ENCODE measurements at places on chromosomes 1 and 21.

DNA sequence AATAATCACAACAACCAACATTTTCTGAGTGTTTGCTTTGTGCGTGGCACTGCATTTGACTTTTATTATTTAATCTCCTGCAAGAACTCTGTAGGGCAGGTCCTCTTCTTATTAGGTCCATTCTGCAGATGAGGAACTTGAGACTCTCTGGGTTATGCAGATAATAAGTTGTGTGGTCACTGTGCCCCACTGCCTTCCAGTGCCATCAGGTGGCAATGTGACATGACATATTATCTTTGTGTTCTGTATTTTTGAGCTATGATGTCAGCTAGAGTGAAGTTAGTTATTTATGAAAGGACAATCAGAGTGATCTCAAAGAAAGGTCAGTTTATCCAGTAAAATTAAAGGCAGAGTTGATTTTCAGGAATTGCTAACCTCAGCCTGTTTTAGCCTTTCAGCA is 196.0 kb downstream of the FMN2 start:
- DNase-seq: no peak

DNA sequence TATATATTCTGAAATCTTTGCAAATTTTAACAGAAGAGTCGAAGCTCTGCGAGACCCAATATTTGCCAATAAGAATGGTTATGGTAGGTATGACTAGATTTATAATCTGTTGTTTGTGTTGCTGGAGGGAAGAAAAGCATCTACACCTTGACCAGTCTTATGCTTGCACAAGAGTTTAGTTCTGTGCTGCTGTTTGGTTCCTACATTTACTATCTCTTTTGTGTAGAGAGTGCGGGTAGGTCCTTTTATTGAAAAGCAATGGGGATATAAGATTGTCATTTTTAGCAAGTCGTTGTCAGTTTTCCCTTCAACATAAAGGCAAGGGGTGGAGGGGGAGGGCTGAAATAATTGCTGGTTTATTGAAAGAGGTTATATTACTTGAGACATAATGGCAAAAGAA is 396 bp downstream of the ELAVL4 start:
- no peak for DNase-seq

- DNase-seq: no peak
Observed at GRCh38 chr1:219751870-219752507, 139.1 kb upstream of the ZC3H11B start.

- DNase-seq: no peak
Observed at GRCh38 chr1:72051538-72051937, 230.8 kb downstream of the NEGR1 start.

GRCh38 chr1:230824551-230824918 is 43.8 kb downstream of the C1orf198 start:
- DNase-seq: no peak

DNA sequence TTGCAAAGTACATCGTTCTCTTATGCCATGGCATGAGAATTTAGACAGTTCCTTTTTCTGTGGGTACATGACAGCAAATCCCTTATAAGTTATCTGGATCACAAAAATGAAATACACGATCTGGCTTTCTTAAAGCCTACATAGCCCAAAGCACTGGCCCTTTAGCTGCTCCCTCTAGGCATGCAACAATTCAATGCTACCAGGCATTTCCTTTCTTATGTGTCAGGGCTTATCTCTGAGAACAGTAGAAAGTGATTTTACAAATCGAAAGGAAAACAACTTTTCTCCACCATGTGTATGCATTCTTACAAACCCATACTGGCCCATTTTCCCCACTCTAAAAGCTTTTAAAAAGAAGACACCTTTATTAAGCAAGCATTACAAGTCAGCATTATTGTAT is 139.7 kb downstream of the GRIK1 start:
- no peak for DNase-seq

DNA sequence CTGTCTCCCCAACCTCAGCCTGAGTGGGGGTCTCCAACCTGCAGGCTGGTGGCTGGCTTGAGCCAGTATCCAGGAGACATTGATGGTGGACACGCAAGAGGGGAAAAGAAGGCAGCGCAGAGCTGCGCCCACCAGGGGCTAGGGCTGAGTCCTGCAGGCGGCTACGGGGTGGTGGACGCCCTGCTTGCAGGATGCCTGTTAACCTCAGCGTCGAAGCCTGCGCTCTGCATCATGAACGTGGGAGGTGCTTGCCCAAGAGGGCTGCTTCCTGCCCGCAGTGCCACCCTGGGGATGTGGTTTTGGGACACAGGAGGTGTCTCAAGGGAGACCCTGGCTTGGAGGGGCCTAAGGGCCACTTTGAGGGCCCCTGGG is 11.6 kb downstream of the CFAP410 start:
- no peak for DNase-seq

GRCh38 chr21:42025376-42026081 is 15.4 kb upstream of the ZBTB21 start:
- no peak for DNase-seq

GRCh38 chr1:180136331-180136967 is 18.2 kb upstream of the QSOX1 start:
- no peak for DNase-seq

- DNase-seq: no peak
Observed at GRCh38 chr1:51679435-51679834, 62.5 kb downstream of the OSBPL9 start.

GRCh38 chr1:187009320-187009719 is 180.6 kb downstream of the PLA2G4A start:
- no peak for DNase-seq

DNA sequence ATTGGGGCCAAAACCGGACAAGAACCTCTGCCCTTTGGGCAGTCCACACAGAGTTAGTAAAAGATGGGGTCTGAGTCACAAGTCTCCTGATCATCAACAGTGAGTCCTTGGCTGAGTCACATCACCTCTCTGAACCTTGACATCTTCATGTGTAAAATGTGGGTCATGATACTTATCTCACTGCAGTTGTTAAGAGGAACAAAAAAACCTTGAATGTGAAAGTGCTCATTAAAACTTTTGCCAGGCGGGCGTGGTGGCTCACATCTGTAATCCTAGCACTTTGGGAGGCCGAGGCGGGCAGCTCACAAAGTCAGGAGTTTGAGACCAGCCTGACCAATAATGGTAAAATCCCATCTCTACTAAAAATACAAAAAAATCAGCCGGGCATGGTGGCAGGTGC is 15.7 kb downstream of the S100A16 start:
- no peak for DNase-seq

- no peak for DNase-seq
Observed at GRCh38 chr1:22875841-22876240, 96.8 kb downstream of the LACTBL1 start.

DNA sequence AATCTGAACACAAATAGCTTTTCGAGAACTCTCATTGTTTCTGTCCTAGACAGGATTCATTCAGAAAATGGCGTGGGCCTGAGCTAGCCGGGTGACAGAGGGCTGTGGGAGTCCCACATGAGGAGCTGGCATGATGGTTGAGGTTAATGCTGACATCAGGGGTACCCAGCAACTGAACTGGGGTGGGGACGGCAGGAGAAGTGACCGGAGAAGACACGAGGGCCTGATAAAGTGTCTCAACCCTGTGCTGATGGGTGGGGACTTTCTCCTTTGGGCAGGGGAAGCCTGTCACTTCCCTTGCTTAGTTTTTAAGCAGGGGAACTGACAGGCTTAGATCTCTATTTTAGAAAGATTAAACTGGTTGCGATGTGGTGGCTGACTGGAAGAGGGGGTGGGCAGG is 14.6 kb downstream of the CHIT1 start:
- no peak for DNase-seq

GRCh38 chr1:32273391-32274208 is 18.3 kb upstream of the HDAC1 start:
- DNase-seq: no peak

DNA sequence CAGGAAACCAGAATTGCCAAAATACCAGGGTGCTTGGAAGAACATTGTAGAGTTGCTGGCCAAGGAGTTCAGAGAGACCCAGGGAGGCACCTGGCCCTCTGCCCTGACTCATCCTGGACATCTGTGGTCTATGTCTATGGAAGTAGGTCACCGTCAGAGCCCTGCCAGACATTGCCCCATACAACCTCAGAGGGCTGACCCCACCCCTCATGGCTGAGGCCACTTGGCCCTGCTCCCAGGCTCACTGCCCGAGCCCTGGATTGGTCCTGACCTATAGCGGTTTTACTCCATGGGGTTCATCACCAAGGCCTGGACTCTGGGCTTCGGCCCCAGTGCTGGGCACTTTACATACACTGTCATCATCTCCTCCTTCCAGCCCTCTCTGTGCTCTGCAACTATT is 233.1 kb downstream of the PTPRU start:
- no peak for DNase-seq

DNA sequence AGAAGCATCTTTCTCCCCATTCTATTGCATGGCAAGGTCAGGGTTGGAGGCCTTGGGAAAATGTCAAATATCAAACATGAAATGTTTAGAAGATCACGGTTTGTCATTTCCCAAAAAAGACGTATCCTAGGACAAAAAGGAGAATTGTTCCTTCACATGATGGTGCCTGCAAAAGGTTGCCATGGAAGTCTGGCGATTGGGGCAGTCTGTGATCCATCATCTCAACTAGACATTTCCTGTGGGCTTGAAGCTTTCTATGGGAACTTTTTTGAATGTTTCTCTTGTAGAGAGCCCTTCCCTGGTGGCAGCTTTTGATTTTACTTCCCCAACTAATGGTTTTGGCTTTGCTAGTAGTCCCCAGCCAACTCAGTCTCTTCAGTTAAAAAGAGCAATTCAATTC is 106.3 kb downstream of the TGFB2 start:
- DNase-seq: no peak

DNA sequence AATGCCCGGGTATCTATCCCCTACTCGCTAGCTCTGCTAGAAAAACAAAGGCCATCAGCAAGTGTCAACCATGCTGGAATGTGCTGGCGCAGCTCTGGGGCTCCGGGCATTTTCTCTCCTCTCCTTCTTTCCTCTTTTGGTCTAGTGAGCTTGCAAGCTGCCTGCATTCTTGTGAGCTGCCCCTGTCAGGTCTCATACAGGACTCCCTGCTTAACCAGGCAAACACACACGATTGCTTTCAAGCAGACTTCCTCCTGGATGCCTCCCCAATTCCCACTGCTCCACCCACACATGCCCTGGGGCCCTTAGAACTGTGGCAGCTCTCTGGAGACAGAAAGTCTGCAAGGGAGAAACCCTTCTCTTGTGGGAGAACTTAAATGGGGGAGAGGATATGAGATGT is 35.7 kb upstream of the SUCO start:
- DNase-seq: peak; percentile 23

DNA sequence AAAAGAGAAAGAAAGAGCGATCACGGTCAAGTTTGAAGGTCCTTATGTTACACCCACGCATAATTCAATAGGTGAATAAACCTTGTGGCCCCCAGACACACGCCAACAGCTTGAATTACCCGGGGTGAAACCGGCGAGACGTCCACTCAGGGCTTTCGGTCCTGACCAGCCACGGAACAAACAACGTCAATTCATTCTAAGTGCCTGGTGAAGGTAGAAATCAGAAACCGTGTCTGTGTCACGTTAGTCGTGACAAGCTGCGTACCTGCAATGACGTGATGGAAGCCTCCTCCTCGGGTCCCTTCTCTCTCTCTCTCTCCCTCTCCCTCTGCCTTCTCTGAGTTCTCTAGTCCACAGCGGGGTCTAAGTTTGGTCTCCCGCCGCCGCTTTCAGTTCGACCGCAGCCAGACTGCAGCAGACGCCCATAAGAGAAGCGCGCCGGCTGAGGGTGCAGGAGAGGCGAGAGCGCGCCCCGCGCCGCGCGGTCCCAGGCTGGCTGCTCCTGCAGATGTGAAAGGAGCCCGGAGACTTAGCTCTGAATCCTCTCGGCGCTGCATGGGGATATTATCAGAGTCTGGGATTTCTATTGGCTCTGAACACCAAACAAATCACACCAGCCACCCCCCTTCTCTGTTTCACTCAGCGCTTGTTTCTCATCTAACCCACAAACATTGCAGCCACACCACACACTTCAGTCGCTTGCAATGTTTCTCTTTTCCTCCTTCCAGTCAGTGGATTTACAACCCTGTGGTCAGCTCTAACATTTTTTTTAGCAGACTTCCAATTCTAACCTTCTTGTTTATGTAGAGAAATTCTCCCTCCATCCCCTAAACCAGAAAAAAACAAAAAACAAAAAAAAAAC is at the start of gene GREM2:
Gene GREM2, minus strand, starts transcription at position 537 of the 862 bp plus-strand sequence. CDS start 118,680 bp downstream, outside the sequence.
- peak; percentile 74 for DNase-seq

DNA sequence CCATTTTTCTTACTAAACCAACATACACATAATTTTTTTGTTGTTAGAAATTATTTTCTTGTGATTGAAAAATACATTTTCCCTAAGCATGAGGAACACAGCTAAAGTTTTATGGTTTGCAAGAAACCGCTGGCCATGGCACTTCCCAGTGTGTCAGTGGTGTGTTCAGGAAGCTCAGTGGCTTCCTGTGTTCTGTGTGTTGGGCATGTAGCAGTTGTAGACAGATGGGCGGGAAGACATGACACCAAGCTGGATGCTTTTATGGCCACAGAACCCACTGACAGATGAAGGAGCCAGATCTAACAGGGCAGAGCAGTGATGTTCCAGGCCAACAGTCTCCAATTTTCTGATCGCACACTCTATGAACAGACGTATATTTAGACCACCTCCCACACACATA is 119.8 kb downstream of the GALNT2 start:
- DNase-seq: no peak

GRCh38 chr1:231153726-231154125 is 8.1 kb upstream of the TRIM67 start:
- DNase-seq: no peak

DNA sequence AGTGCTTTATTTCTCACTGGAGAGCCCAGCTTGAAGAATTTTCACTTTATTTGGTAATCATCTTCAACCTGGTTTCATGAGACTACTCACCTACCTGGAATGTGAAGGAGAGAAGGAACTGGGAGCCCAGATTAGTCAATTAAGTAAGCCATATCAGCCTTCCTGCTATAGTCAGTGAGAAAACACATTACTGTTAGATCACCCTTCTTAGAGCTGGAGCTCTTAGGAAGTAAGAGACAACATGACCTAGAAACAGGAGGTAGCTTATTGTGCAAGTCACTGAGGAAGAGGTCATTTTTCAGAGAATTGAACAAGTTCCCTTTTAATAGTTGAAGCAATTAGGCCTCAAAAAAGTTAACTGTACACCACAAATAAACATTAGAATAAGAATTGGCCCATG is 49.2 kb upstream of the TEKT2 start:
- DNase-seq: no peak

DNA sequence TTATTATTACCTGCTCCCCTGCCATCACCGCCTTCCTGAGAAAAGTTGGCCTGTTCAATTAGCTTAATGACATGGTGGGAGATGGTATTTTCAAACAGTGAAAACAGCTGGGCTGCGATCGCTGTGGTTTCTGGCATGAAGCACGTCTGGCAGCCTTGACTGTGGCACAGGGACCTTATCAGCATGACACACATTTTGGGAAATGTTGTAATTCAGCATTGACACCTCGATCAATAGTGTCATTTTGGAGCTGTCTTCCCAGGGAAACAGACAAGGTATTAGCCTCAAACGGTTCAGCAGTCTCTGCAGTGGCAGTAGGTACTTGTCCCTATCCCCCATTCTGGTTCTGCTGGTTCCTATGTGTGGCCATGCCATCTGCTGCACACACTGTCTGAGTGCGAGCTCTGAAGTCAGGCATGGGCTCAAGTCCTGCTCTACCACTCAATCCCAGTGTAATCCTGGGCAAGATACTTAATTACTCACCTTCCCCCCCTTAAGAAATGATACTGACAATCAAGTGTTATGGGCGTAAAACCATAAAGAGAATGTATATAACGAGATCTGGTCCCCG is 154.5 kb upstream of the KCND3 start:
- no peak for DNase-seq

GRCh38 chr1:52530563-52531144 is 22.2 kb downstream of the TUT4 start:
- no peak for DNase-seq

GRCh38 chr1:235642011-235642942 is 7.3 kb downstream of the GNG4 start:
- no peak for DNase-seq

Data from right hindlimb (tissue), 1 donor.